ENCODE measurements at places on chromosomes 2 and 18. TPM values are rescaled to one million over a fixed set of nuclear protein-coding genes. Genes with fewer than 3 reads are reported as not detected.
A peak's percentile ranks its signal among the peaks of the same experiment; 100 is the strongest.

DNA sequence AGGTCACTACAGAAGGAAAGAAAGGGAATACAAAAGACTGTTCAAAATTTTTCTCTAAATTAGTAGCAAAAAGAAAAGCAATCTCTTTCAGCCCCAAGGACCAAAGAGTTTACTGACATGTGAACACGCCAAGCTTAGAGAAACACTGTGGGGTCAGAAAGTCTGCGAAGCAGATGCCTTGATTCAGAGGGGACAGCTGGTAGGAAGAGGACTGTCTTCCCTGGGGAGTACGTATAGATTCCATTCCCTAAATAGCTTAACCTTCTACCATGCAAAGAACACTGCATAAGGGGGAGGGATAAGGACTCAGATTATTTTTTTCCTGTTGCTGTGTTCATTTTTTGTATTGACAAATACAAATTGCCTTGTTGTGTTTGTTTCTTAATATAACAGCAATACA is 96.1 kb downstream of the IRS1 start:
- no peak for DNase-seq

DNA sequence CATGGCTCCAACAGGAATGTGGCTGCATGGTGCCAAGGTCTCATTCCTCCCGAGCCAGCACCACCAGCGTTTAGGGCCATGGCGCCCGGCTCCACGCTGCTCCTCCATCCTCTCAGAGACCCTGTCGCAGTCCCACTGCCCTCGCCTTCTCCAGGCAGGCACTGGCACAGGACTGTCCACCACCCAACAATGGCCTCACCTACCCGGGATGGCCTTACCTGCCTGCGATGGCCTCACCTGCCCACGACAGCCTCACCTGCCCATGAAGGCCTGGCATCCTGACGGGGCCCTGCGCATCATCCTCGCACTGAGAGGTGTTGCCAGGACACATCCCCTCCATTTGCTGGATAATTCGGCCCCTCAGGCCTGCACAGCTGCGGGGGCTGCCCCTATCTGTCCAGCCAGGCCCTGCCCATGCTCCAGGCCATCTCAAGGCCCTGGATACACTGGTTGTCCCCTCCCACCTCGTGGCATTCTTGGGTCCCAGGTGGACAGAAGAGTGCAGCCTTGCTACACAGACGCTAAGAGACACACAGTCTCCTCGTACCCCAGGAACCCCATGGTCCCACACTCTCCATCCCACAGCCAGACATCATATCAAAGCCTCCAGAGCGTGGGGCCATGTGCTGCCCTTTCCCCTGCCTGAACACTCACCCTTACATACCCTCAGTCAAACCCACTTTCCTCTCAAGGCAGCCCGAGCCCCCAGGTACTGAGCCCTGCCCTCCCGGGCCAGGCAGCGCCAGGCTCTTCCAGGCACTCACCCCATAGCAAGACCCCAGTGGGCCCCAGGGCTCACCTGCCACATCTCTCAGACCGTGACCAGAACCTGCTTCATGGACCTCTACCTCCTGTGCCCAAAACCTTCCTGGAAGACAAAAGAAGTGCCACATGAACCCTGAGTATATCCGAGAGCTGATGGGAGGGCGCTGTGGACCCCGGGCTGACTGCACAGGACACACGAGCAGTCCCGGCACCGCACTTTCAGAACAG is 268.6 kb downstream of the EIPR1 start:
- no peak for DNase-seq

GRCh38 chr18:6751222-6751621 is 21.7 kb downstream of the ARHGAP28 start:
- DNase-seq, result no peak

GRCh38 chr2:205193836-205194228 is 488.5 kb upstream of the NRP2 start:
- no peak for DNase-seq

CFAP210 gene
- 0.21 TPM for polyA plus RNA-seq

UBR3 gene
- polyA plus RNA-seq, result 20.1 TPM

MFSD6 gene
- polyA plus RNA-seq, result 16.3 TPM

GALR1 gene
- 0.02 TPM for polyA plus RNA-seq

GRCh38 chr2:151161821-151162551 is 99.7 kb downstream of the RBM43 start:
- no peak for DNase-seq

DNA sequence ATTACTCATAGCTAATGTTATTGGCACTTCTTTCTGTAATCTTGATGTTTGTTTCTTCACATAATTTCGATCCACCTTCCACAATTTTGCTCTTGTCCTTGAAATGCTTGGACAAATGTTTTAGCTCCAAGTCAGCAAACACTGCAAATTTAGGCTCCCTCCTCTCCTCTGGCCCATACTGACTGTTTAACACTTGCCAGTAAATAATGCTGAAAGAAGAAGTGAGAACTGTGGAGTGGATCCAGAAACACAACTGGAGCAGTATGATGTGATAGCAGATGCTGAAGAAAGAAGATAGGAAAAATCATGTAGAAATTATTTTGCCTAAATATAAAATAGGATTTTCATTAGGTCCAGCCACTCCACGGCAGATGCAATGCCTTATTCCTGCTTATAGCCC is 415.0 kb upstream of the GYPC start:
- DNase-seq, result no peak

DNA sequence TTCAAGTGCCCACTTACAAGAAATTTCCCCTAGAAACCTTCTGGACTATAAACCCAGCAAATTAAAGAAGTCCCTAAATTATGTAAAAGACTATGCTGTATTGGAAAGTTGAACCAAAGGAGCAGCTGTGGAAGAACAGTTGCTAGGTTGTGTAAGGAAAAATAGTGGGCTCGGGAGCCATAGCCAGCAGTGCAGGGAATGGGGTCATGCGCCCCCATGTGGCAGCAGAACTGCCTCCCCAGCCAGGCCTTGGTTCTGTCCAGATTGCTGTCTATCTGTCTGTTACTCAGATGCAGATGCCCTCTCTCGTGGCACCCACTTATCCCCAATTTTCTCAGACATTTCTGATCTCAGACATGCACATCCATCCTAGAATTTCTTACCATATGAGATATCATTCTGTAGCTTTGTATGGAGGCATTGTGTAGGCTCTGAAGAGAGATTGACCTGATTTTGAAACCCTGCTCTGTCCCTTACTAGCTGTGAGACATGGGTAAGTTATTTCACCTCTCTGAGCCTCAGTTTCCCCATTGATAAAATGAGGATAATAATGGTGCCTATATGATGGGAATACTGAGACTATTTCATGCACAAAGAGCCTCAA is 258.3 kb downstream of the SS18 start:
- peak; percentile 33 for DNase-seq
